ENCODE measurements at places on chromosomes 11 and 22.

GRCh38 chr11:28559492-28559891 lies 451.3 kb downstream of the METTL15 start:
- no peak for DNase-seq

DNA sequence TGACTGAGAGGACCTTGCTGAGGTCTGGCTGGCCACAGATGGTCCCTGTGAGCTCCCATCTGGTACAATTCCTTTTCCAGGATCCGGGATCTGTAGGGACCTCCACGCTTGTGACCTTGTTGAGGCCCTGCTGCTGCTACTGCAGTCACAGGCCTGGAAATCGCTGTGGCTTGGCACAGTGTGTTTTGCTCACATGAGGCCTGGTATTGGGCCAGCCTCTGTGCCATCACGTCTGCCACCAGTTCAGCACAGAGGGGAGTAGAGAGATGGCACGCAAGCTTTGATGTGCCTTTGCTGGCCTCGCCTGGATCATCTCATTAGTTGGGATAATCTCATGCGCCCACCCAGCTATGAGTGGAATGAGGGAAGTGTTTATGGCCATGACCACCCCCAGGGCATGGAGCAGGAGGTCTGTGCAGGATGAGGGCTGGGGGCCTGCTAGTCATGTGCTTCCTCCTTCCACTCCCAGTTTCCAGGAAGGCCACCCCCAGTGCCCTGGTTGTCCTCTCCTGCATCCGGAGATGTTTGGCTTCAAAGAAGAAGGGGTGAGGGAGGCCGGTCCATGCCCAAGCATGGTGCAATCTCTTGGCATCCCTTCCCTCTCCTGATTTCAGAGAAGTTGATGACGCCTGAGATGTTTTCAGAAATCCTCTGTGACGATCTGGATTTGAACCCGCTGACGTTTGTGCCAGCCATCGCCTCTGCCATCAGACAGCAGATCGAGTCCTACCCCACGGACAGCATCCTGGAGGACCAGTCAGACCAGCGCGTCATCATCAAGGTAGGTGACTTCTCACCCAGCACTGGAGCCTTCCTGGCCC lies 22.4 kb downstream of the DERL3 start:
- DNase-seq: no peak

DNA sequence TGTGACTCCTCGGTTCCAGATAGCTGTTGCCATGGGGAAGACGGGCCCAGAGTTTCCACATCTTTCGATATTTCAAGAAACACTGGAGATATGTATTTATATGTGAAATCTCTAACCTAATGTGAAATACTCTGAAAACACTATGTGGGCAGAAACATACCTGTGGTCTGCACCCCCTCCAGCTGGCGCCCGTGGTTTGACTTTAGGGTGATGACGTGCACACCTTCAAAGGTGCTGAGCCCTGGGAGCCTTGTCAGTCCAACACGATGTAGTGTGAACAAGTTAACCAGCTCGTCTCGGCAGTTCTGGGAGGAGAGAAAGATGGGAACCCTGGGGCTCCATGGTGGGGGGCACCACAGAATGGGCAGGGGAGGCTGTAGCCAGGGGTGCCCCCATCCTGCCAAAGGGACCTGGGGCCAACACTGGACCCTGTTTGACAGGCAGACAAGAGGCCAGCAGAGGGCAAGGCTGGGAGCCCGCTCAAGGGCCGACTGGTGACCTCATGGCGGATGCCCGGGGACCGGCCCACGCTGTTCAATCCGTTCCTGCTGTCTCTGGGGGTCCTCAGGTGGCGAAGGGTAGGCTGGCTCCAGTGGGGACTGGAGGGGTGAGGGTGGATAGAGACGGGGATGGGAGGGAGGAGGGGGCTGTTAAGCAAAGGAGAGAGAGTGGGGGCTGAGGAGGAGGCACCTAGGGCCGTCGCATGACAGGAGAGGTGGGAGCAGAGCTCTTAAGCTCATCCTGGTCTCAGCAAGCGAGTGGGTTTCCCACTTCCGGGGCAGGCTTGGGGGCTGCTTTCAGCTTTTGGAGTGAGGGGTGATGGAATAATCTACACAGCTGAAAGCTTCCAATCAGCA lies 43.8 kb downstream of the TRIOBP start:
- DNase-seq: no peak

- DNase-seq: no peak
Observed at GRCh38 chr11:33109294-33109895, 51.9 kb downstream of the CSTF3 start.

DNA sequence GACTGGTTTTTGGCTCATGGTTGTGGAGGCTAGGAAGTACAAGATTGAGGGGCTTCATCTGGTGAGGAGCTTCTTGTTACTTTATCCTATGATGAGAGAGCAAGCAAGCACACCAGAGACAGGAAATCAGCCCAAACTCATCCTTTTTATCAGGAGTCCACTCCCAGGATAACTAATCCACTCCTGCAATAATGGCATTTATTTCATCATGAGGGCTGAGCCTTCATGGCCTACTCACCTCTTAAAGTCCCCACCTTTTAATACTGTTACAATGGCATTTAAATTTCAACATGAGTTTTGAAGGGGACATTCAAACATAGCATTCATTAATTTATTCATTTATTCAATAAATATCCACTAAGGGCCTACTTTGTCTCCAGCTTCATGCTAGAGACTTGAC lies 60.9 kb downstream of the PARVA start:
- DNase-seq: no peak

DNA sequence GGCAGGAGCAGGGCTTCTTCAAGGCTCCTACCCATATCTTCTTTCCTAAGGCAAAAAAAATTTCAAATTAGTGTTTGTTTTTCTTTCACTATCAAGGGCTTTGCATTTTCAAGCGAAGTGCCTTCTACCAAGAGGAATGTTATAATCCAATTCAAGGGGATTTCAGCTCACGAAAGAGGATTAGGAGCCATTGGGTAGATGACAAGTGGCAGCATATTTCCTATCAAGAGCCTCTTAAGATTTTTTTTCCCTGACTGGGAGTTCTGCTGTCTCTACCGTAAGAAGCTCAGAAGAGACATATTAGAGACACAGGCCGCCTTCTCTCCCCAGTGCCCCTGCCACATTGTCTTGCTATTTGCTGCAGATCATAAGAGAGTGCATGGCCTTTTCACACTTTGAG lies 55.9 kb upstream of the BMAL1 start:
- no peak for DNase-seq

DNA sequence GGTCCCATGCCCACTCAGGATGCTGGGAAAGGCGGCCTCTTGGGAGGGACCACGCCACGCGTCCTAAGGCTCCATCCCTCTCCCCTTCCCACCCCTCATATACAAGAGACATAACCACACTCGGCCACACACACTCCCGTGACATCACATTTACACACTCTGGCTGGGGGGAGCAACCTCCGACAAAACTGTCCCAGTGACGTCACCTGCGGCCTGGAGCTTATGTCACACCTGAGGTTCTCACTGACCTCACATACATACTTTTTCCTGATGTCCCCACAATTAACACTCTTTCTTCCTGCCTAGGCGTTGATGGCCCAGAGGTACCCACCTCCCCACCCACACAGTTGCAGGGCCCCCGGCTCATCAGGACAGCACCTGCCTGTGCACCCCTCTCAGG lies 1.9 kb downstream of the ELFN2 start:
- no peak for DNase-seq

DNA sequence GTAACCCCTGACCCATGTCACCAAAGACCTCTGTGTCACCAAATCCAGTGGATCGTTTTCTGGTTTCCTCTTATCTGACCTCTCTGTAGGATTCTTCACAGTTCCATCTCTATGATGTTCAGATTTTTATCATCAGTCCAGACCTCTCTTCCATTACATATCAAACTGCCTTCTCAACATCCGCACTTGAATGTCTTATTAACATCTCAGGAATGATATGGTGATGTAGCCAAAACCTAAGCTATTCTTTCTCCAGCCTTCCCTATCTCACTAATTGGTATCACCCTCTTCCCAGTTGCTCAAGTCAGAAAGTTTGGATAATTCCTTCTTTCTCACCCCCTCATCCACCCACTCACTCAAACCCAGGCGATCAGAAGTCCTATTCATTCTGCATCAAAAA lies 13.4 kb downstream of the APLNR start:
- no peak for DNase-seq

DNA sequence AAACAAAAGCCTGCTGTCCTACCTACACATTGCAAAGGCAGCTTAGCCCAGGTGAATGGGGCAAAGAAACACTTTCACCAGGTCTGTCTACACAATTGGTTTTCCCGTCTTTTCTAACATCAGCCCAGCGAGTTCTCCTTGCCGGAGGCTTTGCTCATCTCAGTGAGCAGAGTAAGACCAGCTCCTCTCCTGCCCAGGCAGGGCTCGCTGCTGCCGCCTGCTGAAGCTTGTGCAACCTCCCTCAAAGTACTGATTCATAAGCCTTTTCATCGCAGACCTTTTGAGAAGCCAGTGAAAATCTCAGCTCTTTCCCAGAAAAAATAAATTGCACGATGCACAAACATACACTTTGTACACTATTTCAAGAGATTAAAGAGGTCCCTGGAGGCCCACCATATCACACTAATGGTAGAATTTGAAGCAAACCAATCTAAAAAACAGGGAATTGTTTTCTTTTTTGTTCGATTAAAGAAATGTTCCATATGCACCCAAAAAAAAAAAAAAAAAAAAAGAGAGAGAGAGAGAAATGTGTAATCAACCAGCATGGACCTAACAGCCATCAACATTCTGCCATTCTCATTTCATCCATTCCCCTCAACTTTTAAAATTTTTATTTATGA lies 328.1 kb upstream of the MPPED2 start:
- DNase-seq: peak; percentile 15

- no peak for DNase-seq
Observed at GRCh38 chr11:134915212-134915611, 503.2 kb upstream of the B3GAT1 start.

- DNase-seq: no peak
Observed at GRCh38 chr11:47453365-47453764, 4.4 kb upstream of the RAPSN start.

DNA sequence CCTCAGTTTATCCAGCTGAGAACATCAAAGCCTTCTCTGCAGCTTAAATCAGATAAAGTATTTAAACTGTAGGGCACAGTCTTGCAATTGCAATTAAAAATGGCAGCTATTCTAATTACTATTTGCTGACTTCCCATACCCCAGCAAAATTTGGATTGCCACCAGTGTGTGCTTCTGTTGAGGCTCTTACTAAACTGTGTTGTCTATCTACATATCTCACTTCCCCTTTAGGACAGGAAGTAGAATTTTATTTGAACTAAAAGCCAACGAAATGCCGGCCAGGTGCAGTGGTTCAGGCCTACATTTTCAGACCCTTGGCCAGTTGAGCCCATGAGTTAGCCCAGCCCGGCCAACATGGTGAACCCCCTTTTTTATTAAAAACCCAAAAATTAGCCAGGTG lies 7.1 kb downstream of the SAA4 start:
- peak; percentile 69 for DNase-seq

DNA sequence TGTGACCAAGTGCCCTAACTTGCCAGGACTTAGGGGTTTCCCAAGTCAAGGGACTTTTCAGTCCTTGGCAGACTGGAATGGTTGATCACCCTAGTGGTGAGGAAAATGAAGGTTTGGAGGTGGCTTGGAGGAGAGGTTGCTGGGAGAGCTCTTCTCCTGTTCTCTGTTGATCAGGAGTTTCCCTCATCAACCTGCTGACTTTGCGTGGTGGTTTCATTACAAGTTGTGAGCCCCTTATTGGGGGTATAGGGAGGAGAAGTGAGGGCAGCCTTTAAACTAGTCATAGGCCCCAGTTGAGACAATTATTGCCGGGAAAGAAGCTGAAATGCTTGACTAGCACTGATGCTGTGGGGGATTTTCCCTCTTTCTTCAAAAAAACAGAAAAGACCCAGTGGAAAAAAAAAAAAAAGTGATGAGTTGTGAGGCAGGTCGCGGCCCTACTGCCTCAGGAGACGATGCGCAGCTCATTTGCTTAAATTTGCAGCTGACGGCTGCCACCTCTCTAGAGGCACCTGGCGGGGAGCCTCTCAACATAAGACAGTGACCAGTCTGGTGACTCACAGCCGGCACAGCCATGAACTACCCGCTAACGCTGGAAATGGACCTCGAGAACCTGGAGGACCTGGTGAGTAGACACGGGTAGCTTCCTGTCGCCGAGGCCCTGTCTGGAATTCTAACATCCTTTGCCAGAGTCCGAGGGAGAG lies at the start of gene CXCR5:
Gene CXCR5 (plus strand): TSS at position 525 of the 704 bp plus-strand sequence. CDS start 50 bp downstream, at position 575.
- peak; percentile 79 for DNase-seq

DNA sequence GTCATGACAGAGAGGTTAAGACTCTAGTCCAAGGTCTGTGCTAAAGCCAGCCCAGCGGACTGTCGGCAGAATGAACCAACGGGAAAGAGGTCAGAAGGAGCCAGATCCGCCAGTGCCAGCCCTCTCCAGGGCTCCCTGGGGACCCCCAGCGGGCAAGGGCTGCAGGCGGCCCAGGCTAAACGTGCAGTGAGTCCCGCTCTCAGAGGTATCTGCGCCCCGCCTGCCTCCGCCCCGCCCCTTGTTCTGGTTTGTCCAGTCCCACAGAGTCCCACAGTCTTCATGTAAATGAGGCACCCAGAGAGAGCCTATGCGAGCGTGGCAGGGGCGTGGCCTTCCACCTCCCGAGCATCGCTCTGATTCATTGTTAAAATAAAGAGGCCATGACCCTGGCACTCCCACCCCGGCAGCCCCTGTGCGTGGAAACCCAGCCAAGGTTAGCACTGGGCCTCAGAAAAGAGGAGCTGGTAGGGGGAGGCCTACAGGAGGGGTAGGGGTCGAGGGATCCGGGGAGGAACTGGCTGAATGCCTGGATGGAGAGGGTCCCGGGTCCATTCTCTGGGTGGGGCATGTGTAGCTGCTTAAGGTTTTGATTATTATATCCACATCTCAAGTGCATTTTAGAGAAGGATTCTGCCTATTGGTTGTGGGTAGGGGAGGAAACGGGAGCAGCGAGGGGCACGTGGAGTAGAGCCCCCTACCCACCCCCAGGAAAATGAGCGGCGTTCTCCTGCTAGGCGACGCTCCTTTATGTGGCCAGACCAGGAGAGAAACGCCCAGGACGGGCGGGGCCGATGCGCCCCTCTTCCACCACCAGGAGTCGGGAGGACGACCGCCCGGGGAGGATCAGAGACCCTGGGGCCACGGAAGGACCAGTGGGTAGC lies at the start of gene TRIOBP:
Gene TRIOBP (plus strand): TSS at position 392 of the 881 bp plus-strand sequence. CDS start 4,318 bp downstream, outside the sequence.
- DNase-seq: peak; percentile 90

DNA sequence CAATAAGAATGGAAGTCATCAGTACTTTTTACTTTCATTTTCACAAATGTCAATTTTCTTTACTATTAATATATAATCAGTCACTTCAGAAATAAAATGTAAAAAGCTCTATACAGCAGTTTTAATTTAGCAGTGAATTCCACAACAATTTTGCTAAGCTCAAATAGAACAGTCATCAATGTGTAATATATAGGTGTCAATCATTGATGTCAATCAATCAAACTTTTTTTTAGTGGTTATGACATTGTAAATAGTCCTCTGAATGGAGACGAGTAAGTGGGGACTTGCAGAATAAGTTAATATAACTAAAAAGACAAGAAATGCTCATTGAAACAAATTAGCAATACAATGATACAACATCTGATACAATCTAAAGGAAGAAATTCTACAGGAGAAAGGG lies 327.4 kb downstream of the GUCY1A2 start:
- DNase-seq: no peak

GRCh38 chr11:123203934-123204333 lies 8.9 kb upstream of the CLMP start:
- DNase-seq: no peak

GRCh38 chr22:46240506-46240905 lies 9.6 kb downstream of the CDPF1 start:
- no peak for DNase-seq
